ENCODE measurements at places on chromosomes 12 and 14.

GRCh38 chr12:78005094-78005492 is 174.4 kb downstream of the NAV3 start:
- DNase-seq, result no peak

DNA sequence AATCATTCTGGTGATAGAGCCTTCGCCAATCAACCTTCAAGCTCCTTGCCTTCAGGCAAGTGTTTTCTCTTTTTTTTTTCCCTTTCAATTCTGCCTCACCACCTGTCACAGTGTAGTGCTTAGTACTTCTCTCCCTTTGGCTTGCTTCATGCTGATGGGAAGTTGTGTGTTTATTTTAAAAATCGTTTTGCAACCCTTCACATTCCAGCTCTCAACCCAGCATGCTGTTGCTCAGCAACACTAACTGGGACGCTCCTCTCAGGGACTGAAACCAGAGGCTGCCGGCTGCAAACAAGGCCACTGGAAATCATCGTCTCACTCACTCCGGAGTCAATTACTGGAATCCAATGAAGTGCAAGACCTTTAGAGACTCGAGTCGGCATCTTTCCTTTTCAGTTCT is 342.7 kb downstream of the PRKD1 start:
- DNase-seq, result no peak

DNA sequence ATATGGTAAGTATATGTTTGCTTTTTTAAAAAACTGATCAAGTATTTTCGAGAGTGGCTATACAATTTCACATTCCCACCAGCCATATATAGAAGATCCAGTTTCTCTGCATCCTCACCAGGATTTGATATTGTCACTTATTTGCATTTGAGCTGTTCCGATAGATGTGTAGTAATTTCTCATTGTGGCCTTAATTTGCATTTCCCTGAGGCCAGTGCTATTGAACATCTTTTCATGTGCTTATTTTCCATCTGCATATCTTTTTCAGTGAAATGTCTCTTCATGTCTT is 72.9 kb upstream of the VASH1 start:
- DNase-seq, result no peak

GRCh38 chr12:109185441-109185840 is 69.1 kb downstream of the ACACB start:
- no peak for DNase-seq

DNA sequence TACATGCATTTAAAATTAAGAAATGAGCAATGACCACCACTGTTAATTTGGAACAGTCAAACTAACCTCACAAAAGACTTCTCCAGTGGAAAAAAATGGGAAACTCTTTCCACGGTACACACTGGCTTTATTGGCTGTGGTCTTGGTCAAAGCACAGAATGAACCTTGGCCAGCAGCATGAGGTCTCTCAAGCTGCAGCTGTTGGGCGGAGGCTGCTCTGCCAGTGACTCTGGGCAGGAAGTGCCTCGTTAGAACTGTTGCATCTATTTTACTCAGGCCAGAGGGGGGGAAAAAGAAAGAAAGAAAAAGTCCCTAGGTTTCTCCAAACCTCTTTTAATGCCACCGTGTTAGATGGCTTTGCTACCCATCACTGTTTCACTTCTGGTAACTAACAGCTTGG is 279.8 kb upstream of the DIO2 start:
- DNase-seq, result no peak

GRCh38 chr12:107369679-107370078 is 276.3 kb upstream of the CRY1 start:
- no peak for DNase-seq

GRCh38 chr14:67237591-67237990 is 3.6 kb upstream of the PALS1 start:
- no peak for DNase-seq

- DNase-seq, result no peak
Measured at GRCh38 chr14:35347323-35348043, 55.3 kb downstream of the PSMA6 start.

GRCh38 chr14:104872469-104873341 is 7.6 kb downstream of the CEP170B start:
- DNase-seq, result no peak

- DNase-seq, result no peak
Measured at GRCh38 chr14:39102265-39102968, 618 bp downstream of the SEC23A start.

DNA sequence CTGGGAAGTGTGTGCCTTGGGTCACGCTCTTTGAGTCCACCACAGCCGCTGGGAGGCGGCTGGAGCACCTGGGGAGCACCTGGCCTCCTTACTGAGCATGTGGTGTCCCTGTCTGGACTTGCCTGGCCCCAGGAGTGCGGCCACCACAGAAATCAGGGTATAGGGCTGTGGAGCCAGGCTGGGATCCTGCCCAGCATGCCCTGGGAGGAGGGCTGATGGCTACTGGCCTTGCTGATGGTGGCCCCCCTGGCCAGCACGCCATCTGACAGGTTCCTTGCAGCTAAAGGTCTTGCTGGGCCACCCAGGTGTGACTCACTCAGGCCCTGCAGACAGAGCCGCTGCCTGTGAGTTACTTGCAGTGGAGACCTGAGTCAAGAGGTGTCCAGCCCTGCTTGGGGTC is 6.0 kb downstream of the ULK1 start:
- DNase-seq, result no peak

GRCh38 chr14:94780536-94781399 is 10.9 kb upstream of the GSC start:
- no peak for DNase-seq

DNA sequence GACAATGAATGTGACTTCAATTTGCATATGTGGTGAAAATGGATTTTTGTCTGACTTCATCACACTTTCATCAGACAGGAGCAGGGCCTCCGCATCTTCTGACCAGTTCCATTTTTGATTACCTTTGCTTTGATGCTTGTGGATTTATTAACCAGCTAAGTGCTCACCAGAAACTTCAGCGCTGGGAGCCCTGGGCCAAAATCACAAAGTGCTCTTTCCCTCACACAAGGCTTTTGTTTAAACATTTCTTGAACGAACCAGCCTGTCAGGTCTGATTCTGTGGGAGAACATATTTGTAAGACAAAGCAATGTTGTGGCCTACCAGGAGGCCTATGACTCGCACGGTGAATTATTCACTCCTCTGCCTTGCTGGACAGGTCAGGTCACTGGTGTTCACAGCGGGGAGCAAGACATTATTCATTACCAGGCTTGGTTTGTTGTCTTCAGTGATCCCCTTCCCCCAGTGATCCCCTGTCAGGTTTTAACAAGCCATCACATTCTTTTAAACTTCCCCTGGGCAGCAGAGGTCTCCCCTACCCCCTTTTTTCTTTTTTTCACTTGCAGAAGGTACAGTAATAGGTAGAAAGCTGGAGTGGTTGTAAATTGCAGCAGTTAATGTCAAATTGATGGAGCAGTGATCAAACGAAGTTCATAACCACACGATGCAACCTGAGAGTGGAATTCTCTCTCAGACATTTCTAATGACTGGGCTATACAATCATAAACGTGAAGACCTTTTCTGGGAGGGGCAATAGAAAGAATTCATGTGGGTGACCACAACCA is 167.5 kb upstream of the PRICKLE1 start:
- DNase-seq, result no peak

DNA sequence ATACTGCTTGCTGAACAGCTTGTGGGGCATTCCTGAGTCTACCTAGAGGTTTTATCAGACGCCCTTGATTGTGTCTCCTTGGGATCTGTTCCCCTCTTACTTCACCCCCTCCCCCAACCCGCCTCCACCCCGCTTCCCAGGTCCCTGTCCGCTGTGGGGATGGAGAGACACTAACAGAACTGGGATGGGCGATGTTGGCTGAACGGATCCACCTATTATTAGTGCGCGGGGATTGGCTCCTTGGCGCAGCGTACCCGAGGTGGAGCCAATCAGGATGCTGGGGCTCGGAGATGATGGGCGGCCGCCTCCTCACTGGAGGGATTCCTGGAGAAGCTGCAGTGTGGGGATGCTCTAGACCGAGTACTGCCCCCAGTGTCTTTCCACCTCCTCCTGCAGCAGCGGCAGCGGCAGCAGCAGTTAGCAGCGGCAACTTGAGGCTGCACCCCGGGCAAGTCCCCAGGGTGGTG is at the start of gene SYT1:
Gene SYT1, plus strand, starts transcription at position 372 of the 467 bp plus-strand sequence.
- no peak for DNase-seq

GRCh38 chr14:43949400-43949799 is 557.7 kb downstream of the FSCB start:
- DNase-seq, result no peak

- no peak for DNase-seq
Measured at GRCh38 chr14:104588066-104588857, 8.7 kb downstream of the C14orf180 start.

GRCh38 chr12:1616233-1617066 is 12.6 kb upstream of the WNT5B start:
- no peak for DNase-seq

DNA sequence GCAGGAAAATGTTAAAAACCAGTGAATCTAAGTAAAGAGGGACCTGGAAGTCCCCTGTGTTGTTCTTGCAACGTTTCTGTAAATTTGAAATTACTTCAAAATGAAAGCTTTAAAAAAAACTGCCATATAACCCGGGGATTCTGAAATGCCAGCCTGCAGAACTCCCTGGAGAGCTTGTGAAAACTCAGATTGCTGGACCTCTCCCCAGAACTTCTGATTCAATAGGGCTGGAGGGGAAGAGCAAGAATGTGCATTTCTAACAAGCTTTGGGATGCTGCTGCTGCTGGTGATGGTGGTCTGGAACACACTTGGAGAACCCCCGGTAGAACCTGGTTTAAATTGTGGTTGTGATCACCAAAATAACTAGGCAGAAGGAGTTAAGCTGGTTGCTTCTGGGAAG is 300.0 kb upstream of the NOS1 start:
- no peak for DNase-seq

DNA sequence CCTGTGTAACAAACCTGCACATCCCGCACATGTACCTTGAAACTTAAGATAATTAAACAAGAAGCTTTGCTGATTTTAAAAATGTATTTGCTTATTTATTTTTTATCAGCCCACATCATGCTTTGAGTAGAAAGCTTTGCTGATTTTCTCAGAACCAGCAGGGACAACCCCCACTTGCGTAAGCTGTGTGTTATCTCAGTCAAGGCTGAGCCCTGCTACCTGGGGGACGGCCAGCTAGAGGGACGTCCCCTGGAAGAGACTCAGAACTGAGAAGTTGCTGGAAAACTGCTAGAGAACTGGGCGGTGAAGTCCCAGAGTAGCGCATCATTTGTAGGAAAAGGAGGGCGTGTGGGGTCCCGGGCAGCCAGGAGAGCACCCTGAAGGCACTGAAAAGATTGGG is 4.1 kb upstream of the PLEK2 start:
- no peak for DNase-seq

DNA sequence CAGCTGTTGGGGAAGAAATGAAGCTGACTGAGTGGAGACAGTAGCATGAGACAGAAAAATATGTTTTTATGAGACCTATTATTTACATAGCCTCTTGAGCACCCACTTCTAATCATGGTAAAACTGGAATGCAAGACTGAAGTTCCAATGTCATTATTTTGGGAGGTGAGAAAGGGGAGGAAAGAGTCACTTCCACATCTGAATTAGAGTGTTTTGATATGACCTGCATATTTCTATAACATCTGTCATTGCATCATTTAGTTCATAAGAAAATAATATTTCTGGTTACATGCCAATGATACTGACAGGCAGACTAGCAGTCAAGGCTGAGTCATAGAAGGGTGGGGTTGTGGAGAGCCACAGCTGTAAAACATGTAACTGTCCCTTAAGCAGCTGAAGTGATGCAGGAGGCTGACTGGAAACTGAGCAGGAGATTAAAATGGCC is 26.7 kb downstream of the NTN4 start:
- no peak for DNase-seq

DNA sequence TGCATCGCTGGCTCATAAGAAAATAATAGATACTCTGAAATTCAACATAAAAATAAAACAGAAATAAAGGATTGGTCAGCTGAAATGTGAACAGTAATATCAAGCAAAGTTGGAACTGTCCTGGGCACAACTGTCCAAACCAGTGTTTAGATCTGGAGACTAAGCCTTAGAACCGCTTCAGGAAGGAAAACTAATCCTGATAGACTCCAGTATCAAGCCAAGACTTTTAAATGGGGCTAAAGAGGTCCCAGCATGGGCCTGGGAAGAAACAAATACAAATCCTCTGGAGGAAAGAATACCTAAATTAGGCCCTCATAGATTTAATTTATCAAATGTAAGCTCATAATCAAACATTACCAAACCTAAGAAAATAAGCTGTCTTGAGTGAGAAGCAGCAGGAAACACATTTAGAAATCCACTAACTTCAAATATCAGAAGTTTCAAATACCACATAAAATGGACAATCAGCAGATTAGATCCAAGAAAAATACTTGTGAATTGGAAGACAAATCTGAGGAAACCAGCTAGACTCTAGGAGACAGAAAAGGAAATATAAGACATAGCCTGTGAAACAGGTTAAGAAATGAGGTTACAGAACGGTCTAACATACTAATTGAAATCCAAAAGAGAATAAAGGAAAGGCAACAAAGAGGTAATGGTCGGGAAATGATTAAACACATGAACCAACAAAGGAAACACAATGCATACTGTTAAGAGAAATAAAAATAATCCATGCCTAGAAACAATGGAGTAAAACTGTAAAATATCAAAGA is 27.6 kb downstream of the SCAF11 start:
- DNase-seq, result no peak

- DNase-seq, result no peak
Measured at GRCh38 chr14:68780358-68781160, 12.3 kb downstream of the ZFP36L1 start.

- DNase-seq, result no peak
Measured at GRCh38 chr12:38555620-38556591, 239.3 kb downstream of the ALG10B start.

- DNase-seq, result no peak
Measured at GRCh38 chr12:123931686-123932321, 40.8 kb downstream of the CCDC92 start.

- DNase-seq, result no peak
Measured at GRCh38 chr14:90301668-90302090, 30.1 kb downstream of the NRDE2 start.

DNA sequence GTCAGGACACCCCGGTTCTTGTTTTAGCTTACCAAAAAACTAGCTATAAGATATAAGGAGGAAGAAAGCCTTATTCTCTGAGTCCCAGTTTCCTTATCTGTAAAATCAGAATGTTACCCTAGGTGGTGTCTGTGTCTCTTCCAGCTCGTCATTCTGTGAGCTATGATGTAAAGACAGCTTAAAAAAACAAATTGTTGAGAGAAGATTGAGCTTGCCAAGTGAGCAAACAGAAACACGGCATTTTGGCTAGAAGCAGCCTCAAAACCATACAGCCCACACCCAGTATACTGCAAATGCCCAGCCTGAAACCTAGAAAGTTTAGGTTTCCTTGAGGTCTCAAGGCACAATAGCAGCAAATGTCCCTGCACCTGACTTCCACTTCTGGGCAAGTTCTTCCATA is 151.4 kb downstream of the SSPN start:
- DNase-seq, result no peak

DNA sequence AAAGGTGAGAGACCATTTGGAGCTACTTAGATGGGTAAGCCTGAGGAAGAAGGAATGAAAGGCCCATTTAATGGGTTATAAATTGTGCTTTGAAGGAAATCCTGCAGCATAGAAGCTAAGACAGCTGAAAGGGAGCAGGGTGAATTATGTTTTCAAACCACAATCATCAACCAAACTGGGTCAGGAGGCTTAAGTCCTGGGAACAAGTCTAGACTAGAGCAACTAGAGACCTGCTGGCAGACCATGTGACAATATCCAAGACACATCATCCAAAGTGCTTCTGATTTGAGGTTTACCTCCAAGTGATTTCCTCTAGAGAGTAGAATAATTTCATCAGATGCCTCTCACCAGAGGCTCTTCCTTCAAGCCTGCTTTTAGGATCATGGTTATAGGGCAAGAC is 53.7 kb downstream of the MAP3K9 start:
- no peak for DNase-seq

- no peak for DNase-seq
Measured at GRCh38 chr12:4421590-4422031, 24.0 kb downstream of the FGF6 start.

- DNase-seq, result no peak
Measured at GRCh38 chr14:88933191-88933590, 108.7 kb downstream of the TTC8 start.

Data from activated gamma-delta T cell treated with anti-CD3 and anti-CD28 coated beads, Interleukin-2, amount 50 U/mL, for 16 hours (primary cell).